ENCODE measurements at places on chromosomes 7 and 10.

- no peak for DNase-seq
Measured at GRCh38 chr10:25738776-25739175, 195.3 kb upstream of the MYO3A start.

- no peak for DNase-seq
Measured at GRCh38 chr7:158811894-158812293, 17.4 kb downstream of the ESYT2 start.

DNA sequence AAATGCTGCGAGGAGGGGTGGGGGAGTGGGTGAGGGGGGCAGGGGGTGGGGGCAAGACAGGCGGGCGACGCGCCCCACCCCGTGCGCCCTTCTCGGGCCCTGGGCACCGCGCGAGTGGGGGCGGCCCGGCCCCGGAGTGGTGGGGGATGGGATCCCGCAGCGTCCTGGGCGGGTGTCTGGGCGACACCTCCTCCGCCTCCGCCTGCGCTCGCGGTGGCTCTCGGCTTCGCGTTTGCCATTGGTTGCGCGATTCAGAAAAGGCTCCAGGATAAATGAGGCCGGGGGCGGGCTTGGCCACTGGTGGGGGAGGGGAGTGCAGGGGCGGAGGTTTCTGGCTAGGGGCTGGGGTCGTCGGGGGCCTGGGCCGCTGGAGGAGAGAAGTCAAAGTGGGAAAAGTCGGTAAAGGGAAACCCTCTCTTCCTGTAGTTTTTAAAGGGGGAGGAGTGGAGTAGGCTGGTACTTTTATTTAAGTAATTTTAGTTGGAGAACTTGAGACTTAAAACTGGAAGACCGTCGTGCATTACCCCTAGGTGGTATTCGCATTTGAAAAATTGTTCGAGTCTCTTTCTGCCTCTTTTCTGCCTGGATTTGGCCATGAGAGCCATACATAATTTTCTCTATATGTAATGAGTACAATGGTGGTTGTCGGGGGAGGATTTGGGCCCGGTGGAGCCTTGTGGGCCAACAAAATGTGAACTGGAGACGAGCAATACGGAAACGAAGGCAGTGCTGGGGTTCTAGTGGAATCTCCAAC, 992 bp upstream of the IGF2BP3 start:
- peak; percentile 28 for DNase-seq

DNA sequence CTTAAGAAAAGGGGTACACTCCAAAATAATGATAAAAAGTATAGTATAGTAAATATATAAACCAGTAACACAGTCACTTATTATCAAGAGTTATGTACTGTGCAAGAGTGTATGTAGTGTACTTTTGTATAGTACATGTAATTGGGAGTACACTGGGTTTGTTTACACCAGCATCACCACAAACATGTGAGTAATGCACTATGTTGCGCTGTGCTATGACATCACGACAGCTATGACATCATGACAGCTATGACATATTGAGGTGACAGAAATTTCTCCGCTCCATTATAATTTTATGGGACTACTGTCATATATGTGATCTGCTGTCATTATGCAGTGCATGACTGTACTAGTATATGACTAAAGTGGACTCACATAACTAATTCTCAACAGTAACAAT, 84.6 kb downstream of the KMT2C start:
- DNase-seq: no peak

DNA sequence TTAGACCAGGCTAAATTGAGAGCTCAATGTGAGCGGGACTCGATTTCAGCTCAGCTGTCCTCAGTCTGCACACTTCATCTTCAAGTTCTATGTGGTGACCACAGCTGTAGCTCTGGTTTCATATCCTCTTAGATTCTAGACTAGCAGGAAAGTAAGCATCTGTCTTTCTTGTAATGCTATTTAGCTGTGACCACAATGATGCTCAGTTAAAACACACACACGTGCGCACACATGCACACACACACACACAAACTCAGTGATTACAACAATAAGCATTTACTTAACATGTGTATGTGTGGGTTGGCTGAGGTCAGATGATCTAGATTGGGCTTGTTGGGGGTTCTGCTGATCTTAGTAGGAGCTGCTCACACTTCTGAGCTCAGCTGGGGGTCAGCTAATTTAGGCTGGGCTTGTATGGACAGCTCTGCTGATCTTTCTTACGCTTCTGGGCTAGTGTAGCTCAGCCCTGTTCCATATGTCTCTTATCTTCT, 82.5 kb downstream of the ZNF365 start:
- no peak for DNase-seq

DNA sequence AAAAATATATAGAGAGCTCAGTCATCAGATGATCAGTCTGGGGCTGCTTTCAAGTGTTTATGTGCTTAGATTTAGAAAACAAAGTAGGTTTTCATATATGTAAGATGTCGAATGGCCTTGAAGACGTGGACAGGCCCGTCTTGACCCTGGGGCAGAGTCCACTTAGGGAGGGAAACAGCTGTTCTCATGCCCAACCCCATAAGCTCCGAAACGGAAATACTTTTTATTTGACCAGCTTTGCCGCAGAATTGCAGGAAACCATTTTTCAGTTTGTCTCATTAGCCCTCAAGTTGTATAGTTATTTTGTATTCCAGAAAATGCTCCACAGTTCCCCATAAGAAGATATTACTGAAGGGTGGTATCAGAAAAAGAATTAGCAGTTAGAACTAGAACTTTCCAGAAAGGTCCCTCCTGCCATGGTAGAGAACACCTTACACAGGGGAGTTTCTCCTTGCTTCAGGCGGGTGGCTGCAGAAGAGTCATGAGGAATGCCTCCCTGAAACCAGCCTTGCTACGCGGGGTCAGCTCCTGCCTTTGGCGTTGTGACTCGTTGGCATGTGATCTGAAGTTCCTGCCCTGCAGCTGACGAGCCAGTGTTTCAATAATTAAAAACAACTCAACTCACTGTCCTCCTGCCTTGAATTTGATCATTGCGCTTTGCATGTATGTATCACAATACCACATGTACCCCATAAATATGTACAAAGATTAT, 192.7 kb downstream of the CELF2 start:
- no peak for DNase-seq

DNA sequence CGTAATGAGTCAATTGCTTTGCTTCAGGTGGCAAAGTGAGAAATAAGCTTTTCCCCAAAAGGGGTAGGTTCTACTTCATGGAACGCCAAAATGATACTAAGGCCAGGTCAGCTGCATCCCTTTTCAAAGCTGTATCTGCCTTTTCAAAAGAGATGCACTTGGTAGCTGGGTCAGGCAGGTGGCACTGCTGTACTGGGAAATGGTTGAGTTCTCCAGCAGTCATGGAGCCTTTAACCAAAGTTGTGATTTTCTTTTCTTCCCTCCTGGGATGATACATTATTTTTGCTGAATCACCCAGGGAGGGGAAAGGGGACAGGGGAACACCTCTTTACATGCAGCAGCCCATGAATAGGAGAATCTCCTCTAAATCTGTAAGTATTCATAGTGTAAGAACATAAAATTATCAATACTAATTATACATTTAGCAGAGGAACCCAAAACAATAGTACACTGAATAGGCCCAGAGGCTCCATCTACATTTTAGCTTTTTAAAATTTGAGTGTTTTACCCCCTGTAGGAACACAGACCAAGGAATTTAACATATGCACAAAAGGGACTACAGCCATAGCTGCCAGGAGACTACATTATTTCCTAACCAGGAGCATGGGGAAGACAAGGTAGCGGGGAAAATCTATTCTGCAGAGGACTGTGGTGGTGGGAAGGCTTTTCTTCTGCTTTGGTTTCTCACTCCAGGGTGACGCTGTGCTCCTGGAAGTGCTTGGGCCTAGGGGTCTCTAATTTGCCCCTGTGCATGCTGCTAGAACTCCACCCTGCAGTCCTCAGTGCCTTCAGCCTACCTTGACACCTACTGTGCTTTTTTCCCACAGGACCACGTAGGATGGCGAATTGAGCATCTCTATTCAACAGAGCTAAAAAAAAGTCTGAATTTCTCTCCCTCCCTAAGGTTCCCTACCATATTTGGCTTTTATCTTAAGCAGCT, 6.4 kb upstream of the GPR22 start:
- peak; percentile 17 for DNase-seq

- DNase-seq: no peak
Measured at GRCh38 chr7:143042790-143043271, 9.3 kb upstream of the OR6V1 start.

GRCh38 chr7:52961084-52961483, 74.3 kb upstream of the POM121L12 start:
- no peak for DNase-seq

- DNase-seq: no peak
Measured at GRCh38 chr10:121435099-121435875, 163.0 kb downstream of the FGFR2 start.

All from stimulated activated CD4-positive, alpha-beta T cell treated with anti-CD3 and anti-CD28 coated beads, Interleukin-4, amount 100 ng/mL, for 4 hours (primary cell).